Placental pericyte (primary cell): ENCODE measurements at places on chromosomes 3 and 15. TPM values are rescaled to one million over a fixed set of nuclear protein-coding genes. Genes with fewer than 3 reads are reported as not detected.

The ATP1B3 gene
- total RNA-seq, result 78.5 and 82.3 TPM in 2 replicates

The IL20RB gene
- total RNA-seq, result 1.9 and 2.0 TPM in 2 replicates

The HAUS2 gene
- 18.6 and 41.1 TPM in 2 replicates for total RNA-seq

The FSD2 gene
- total RNA-seq, result not detected in 2 replicates

The MYO5C gene
- total RNA-seq, result under 0.01 and 0.29 TPM in 2 replicates

The IMP3 gene
- total RNA-seq, result 100 and 101 TPM in 2 replicates

The CFAP20DC gene
- total RNA-seq, result 2.0 and 3.6 TPM in 2 replicates

The MAPKBP1 gene
- 14.7 and 58.0 TPM in 2 replicates for total RNA-seq

The KNG1 gene
- not detected in 2 replicates for total RNA-seq

The KCNMB2 gene
- total RNA-seq, result not detected in 2 replicates

The RETNLB gene
- not detected in 2 replicates for total RNA-seq

The GOLGA6A gene
- total RNA-seq, result not detected in 2 replicates

The ULK4 gene
- total RNA-seq, result 18.0 and 23.6 TPM in 2 replicates

The CCR8 gene
- total RNA-seq, result not detected in 2 replicates

The CCR9 gene
- not detected in 2 replicates for total RNA-seq

The BNC1 gene
- 26.5 and 54.5 TPM in 2 replicates for total RNA-seq

The GPR149 gene
- not detected in 2 replicates for total RNA-seq

The TBC1D21 gene
- not detected in 2 replicates for total RNA-seq

The TGM5 gene
- not detected in 2 replicates for total RNA-seq

The OXTR gene
- 1.1 and 12.3 TPM in 2 replicates for total RNA-seq

The ACAD11 gene
- 29.6 and 34.4 TPM in 2 replicates for total RNA-seq

The COL6A6 gene
- total RNA-seq, result under 0.01 TPM in 2 replicates

The KCNMB3 gene
- 0.88 and 1.1 TPM in 2 replicates for total RNA-seq

The OR5H6 gene
- not detected in 2 replicates for total RNA-seq

The RLBP1 gene
- not detected in 2 replicates for total RNA-seq

The QARS1 gene
- 408 and 447 TPM in 2 replicates for total RNA-seq

The EHHADH gene
- 1.1 and 3.3 TPM in 2 replicates for total RNA-seq

The ACKR4 gene
- total RNA-seq, result under 0.01 and 3.4 TPM in 2 replicates

The AMOTL2 gene
- 87.1 and 140 TPM in 2 replicates for total RNA-seq

The ARID3B gene
- total RNA-seq, result 4.4 and 6.2 TPM in 2 replicates

The MYZAP gene
- total RNA-seq, result 1.1 and 1.3 TPM in 2 replicates

The CTXND1 gene
- total RNA-seq, result not detected in 2 replicates

The CHRNA7 gene
- total RNA-seq, result under 0.01 and 0.22 TPM in 2 replicates

The FAM3D gene
- not detected in 2 replicates for total RNA-seq

The EBLN2 gene
- total RNA-seq, result 6.2 and 7.9 TPM in 2 replicates

The WNT7A gene
- not detected in 2 replicates for total RNA-seq

The ASB14 gene
- 0.14 TPM in 1 of 2 replicates, not detected in the other for total RNA-seq

The XRN1 gene
- 38.1 and 44.1 TPM in 2 replicates for total RNA-seq

The ITIH3 gene
- 0.14 TPM in 1 of 2 replicates, not detected in the other for total RNA-seq

The CCR1 gene
- total RNA-seq, result 0.86 TPM in 1 of 2 replicates, not detected in the other

The ARHGEF26 gene
- 5.5 and 6.0 TPM in 2 replicates for total RNA-seq

The REC114 gene
- total RNA-seq, result not detected in 2 replicates

The SPINK8 gene
- not detected in 2 replicates for total RNA-seq

The SPATA16 gene
- not detected in 2 replicates for total RNA-seq

The ULK3 gene
- 17.7 and 23.3 TPM in 2 replicates for total RNA-seq

The CLDN1 gene
- 16.6 and 161 TPM in 2 replicates for total RNA-seq

The LRRK1 gene
- 9.6 and 13.7 TPM in 2 replicates for total RNA-seq

The CTDSPL gene
- 30.4 and 37.8 TPM in 2 replicates for total RNA-seq

The NEIL1 gene
- total RNA-seq, result 0.86 and 1.3 TPM in 2 replicates

The TGM4 gene
- not detected in 2 replicates for total RNA-seq

The PCOLCE2 gene
- total RNA-seq, result 0.57 and 5.9 TPM in 2 replicates

The IGDCC3 gene
- total RNA-seq, result not detected in 2 replicates

The LTF gene
- total RNA-seq, result 0.14 TPM in 1 of 2 replicates, not detected in the other
